ENCODE measurements at places on chromosomes 6 and 20. TPM values are rescaled to one million over a fixed set of nuclear protein-coding genes. Genes with fewer than 3 reads are reported as not detected.

The DCDC2 gene
- total RNA-seq, result 0.04 TPM

The SLC52A3 gene
- total RNA-seq, result 0.69 TPM

The NKAIN2 gene
- total RNA-seq, result not detected

The TRIM40 gene
- total RNA-seq, result not detected

The NHLRC1 gene
- total RNA-seq, result not detected

The ENPP3 gene
- 17.7 TPM for total RNA-seq

The TINAG gene
- total RNA-seq, result not detected

The ZNF184 gene
- 11.0 TPM for total RNA-seq

The OTOR gene
- not detected for total RNA-seq

The PPDPF gene
- total RNA-seq, result 233 TPM

DNA sequence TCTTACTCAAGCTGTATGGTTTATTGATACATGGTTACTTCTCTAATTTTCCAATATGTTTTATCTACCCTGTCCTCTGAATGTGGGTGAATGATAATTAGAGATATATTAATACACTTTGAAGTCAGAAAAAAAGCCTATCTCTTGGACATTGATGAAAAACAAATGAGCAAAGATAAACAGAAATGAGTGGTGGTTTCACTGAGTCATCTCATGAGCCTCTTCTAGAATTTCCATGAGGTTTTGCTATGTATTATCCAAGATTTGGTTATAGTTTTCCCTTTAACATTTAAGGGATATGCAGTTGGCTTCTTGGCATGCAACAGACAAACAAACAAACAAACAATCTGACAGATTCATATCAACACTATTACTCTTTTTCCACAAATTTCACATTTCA lies 586.8 kb downstream of the RFPL4B start:
- DNase-seq, result no peak

- DNase-seq, result peak; percentile 29
Measured at GRCh38 chr6:18585032-18585573, 198.0 kb downstream of the RNF144B start.

- no peak for DNase-seq
Measured at GRCh38 chr20:37699202-37699601, 5.4 kb downstream of the CTNNBL1 start.

GRCh38 chr6:45801471-45802289 lies 214.0 kb downstream of the CLIC5 start:
- DNase-seq, result no peak

DNA sequence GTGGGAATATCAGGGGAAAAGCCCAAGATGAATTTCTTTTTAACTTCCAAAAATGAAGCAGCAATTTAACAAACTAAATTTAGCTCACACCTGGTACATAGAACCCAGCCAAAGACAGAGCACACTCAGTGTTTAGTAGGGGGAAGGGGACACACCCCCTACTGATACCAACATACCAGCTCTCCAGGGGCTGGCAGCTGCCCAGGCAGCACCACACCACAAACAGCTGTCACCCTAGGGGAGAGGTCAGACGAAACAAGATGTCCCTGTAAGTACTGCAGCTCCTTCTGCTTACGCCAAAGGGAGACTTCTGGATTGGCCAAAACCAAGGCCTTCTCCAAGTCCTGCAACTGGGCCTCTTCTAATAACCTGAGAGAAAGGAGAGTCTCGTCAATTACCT lies 26.0 kb downstream of the MDN1 start:
- DNase-seq, result no peak

GRCh38 chr6:160328447-160328846 lies 19.7 kb upstream of the SLC22A3 start:
- DNase-seq, result no peak

GRCh38 chr6:132053511-132053910 lies 102.3 kb upstream of the CCN2 start:
- no peak for DNase-seq

DNA sequence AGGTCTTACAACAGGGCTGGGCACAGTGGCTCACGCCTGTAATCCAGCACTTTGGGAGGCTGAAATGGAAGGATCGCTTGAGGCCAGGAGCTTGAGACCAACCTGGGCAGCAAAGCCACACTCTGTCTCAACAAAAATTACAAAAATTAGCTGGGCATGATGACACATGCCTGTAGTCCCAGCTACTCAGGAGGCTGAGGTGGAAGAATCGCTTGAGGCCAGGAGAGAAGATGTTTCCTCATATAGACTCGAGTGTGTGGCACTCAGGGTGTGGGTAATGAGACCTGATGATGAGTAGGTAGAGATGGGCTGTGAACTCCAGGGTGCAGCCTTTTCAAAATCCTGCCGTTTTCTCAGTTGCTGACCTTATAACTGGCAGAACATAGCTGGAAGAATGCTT lies 125.3 kb upstream of the FOXO3 start:
- DNase-seq, result no peak

DNA sequence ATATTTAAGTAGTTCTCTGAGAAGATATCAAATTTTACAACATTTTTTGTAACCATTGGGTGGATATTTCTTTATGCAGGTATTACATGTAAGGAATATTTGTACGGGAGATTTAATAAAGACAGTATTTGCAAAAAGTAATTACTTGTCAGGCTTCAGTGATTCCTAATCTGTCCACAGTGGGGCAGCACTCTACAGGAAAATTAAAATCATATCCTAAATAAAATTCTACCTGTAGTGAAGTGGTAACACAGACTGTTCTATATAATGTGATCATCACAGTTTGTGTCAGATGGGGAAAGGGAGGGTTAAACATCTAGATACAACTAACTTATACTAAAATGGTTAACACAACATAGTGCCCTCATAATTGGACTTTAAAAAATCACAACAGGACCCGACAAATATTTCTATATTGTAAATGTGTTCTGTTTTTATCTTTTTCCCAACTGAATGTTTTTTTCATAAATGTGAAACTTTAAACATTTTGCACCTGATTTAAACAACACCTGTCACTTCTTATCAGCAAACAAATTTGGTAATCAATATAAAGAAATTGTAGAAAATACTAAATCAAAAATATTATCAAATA lies 145.6 kb upstream of the MANEA start:
- DNase-seq, result peak; percentile 51

DNA sequence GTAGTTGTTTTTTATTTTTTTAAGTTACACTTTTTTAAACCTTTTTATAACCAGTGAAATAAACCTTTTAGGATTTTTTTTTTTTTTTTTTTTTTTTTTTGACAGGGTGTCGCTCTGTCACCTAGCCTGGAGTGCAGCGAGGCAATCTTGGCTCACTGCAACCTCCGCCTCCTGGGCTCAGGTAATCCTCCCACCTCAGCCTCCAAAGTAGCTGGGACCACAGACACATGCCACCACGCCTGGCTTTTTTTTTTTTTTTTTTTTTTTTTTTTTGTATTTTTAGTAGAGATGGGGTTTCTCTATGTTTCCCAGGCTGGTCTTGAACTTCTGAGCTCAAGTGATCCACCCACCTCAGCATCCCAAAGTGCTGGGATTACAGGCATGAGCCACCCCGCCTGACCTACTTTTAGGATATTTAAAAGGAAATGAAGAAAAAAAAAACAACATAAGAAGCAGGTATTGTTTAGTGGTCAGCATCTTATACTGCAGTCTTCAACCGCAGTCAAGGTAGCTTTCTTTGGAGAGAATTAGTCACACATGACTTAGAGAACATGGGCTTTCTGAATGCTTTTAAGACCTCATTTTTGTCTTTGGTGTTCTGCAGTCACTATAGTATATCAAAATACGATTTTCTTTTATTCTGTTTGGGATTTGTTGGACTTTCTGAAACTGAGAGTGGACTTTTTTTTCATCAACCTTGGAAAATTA lies 1.6 kb downstream of the POLR1H start:
- peak; percentile 20 for DNase-seq

- DNase-seq, result no peak
Measured at GRCh38 chr6:44499609-44500008, 112.1 kb downstream of the CDC5L start.

DNA sequence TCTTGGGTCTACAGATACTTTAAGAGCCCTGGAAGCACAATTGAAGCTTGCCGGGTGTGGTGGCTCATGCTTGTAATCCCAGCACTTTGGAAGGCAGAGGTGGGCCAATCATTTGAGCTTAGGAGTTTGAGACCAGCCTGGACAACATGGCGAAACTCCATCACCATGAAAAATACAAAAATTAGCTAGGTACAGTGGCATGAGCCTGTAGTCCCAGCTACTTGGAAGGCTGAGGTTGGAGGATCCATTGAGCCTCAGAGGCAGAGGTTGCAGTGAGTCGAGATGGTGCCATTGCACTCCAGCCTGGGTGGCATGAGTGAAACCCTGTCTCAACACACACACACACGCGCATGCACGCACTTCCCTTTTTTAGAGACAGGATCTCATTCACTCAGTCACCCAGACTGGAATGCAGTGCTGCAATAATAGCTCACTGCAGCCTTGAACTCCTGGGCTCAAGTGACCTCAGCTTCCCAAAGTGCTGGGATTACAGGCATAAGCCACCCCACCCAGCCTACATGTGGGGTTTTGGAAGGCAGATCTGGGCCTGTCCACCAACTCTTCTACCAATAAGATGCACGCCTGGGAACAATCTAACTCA lies 182.5 kb upstream of the JARID2 start:
- no peak for DNase-seq

DNA sequence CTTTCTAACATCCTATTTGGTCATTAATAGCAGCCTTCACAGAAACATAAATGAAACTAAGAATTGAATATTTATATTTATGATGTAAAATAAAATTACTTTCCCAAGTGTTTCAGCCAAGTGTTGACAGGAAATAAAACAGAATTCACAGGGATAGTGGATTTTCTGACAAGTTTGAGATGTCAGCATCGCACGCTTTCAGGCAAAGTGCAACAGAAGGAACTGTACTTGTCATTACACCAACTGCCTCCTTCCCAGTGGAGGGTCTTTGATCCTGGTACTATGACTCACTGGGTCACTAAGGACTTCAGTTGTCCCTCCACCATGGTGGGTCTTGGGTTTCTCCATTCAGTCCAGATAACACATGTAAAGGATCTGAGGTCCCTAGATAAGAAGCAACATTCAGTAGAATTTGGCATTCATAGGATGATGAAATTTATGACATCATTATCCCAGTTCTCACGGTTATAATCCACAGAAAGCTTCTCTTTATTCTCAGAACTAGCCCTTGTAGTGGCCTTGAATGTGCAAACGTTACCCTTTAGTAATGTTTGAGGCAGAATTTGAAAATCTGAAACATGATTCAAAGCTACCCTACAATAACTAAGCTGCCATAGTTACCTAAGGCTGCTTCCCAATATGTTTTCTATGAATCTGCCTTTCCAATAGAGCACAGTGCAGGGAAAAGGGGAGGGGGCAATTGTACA lies 3.8 kb upstream of the TNFAIP3 start:
- peak; percentile 84 for DNase-seq

- no peak for DNase-seq
Measured at GRCh38 chr6:68226460-68226859, 408.6 kb upstream of the ADGRB3 start.

DNA sequence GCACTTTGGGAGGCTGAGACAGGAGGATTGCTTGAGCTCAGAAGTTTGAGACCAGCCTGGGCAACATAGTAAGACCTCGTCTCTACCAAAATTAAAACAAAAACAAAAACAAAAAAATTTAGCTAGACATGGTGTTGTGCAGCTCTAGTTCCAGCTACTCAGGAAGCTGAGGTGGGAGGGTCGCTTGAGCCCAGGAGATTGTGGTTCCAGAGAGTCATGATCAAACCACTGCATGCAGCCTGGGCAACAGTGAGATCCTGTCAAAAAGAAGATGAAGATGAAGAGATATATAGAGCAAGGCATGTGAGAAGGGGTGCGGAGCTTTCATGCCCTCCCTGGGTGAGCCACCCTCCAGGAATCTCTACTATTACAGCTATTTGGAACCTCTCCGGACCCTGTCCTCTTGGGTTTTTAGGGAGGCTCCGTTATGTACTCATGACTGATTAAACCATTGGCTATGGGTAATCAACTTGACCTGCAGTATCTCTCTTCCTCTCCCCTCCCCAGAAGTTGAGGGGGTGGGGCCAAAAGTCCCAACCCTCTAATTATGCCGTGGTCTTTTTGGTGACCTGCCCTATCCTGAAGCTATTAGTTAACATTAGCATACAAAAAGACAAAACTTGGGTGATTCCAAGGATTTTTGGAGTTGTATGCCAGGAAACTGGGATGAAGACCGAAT lies 9.0 kb downstream of the POLH start:
- DNase-seq, result no peak

- DNase-seq, result no peak
Measured at GRCh38 chr6:62775427-62776022, 435.7 kb upstream of the FKBP1C start.

DNA sequence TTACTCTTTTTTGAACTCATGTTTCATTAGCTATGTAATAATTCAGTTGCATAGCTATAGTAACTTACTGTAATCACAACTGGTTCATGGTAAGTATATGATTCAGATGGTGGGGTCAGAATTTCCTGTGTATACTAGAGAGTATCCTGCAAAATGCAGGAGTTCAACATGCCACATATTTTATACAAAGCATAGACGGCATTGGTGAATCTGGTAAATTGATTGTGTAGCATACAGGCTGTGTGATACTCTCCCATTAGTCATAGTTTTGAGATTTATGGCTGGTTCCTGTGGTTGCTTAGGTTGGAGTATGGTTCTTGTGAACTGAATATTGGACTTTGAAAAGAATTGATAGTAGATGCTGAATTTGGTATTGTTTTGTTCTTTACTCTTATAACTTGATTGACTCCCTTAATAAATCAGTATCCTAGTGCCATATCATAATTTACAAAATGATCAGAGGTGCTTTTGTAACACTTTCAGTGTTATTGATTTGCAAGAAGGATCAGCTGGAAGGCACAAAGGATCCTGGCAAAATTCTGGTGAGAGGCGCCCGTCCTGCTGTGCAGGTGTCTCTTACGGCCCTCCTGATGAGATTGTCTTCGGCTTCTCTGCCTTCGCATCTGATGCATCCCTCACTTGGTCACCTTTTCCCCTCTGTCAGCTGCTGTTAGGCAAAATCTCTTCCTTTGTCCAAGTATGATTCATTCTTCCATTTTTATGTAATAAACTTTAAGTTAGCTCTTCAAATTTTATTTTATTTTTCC lies 22.6 kb downstream of the SNX9 start:
- DNase-seq, result no peak

- DNase-seq, result no peak
Measured at GRCh38 chr6:401994-402640, 10.6 kb downstream of the IRF4 start.

- DNase-seq, result no peak
Measured at GRCh38 chr6:39339868-39340550, 17.5 kb upstream of the KCNK16 start.

DNA sequence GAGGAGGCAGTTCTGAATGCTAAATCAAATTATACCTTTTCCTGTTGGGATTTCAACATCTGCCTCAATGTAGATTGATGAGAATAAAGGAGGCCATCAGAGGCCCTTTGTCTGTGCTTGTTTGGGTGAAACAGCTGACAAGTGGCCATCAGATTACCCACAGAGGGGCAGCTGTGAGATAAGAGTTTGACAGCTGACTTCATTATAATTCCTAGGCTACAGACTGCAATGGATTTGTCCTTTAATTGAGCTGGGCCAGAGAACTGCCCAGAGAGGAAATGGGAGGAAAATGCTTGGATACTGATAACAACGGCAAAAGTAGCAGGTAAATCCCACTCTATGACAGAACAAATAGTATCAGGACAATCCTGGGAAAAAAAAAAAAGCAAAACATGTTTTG lies 649.4 kb downstream of the HDGFL1 start:
- DNase-seq, result no peak
